ENCODE measurements at places on chromosomes 1 and 21.

GRCh38 chr1:160428053-160428452, 27.7 kb downstream of the VANGL2 start:
- DNase-seq = no peak

DNA sequence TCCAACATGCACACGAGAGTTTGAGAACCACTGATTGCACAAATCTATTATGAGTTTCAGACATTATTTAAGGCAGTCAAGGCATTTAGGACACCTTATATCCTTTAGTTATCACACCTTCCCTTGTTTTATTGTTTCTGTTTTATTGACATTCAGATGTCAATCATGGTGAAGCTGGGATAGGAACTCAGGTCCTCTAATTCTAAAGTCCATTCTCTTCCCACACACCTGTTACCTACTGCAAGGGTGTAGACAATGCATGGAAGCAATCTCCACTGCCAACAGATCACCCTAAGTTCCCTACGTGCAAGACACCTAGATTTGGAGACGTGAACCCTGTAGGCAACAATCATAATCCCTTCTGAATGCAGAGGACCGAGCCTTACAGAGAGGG, 2.6 kb downstream of the IGSF3 start:
- no peak for DNase-seq

DNA sequence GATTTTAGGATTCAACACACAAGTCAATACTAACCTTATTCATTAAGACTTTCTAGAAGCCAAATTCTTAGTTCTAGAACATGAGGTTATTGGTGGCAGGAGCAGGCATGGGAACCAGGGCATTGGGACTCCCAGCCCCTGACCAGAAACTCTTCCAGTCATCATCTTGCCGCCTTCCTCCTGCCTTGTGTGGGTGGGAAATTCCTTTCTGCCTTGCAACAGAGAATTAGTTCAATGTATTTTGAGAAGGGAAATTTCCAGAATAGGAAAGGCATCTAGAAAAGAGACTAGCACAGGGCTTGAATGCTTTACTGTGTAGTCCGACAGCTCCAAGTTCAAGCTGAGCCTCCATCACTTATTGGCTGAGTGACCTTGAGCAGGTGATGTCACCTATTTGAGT, 8.7 kb downstream of the GRHL3 start:
- DNase-seq = no peak

- DNase-seq = no peak
Measured at GRCh38 chr1:83495560-83495959, 503.4 kb downstream of the TTLL7 start.

- no peak for DNase-seq
Measured at GRCh38 chr1:35264871-35265270, 3.6 kb upstream of the ZMYM4 start.

GRCh38 chr21:44907966-44908895, 12.5 kb downstream of the ITGB2 start:
- no peak for DNase-seq
